ENCODE measurements at places on chromosomes 16 and 17.

DNA sequence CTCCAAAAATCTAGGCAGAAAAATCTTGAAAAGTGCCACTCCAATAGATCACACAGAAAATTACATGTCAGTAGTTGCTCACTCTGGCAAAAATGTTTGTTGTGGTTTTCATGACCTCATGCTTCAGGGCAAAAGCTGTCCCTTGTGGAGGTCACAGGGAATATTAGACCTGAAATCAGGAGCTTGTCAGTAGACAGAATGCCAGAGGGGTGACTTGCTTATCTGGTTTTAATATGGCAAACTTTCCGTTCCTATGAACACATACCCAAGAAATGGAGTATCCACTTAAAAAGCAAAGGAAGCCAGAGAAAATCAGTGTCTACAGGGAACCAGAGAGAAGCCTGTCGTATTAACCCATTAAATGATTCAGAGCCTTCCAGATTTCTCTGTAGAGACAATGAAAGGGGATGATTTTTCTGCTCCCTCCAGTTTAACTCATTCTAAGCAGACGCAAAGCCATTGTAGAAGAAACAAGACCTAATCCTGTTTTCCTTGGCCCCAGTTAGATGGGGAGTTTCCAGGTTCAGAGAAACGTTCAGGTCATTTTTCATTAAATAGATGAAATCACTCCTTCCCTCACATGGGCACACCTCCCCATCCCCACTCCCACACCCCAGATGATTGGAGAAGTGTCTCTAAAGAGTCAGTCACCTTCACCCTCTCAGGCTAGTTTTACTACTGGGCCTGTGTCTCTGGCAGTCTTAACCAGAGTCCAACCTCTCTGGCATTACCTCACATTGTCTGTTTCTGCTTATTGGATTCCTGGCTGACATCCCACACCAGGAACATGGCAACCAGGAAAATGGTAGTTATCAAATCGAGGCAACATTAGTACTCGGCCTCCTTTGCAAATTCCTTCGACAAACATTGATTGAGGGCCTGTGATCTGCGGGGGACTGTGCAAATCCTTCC, 6.0 kb downstream of the SOX9 start:
- no peak for DNase-seq

GRCh38 chr17:7403727-7403976, 245 bp downstream of the TMEM256 start:
- no peak for DNase-seq

DNA sequence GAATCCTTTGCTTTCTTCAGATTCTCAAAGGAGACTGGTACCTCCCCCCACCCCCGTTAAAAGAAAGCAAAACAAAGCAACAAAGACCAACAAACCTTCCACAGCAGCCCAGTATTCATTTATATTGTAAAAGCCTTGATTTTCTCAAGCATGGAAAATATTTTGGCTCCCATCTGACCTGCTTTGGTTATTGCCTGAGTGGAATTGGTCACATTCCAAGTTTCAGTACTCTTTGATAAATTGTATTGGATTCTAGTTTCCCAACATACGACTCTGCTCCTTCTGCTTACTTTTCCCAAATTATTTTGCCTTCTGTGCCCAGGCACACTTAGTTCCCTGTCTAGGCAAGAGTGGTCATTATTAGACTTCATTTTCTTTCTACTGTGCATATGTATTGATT, 1.3 kb downstream of the ABCC11 start:
- DNase-seq: no peak

GRCh38 chr17:17778308-17779014, 58.3 kb downstream of the SREBF1 start:
- no peak for DNase-seq

GRCh38 chr16:56237451-56237930, 46.2 kb downstream of the GNAO1 start:
- no peak for DNase-seq

- no peak for DNase-seq
These were observed 402.4 kb downstream of the ZFHX3 start for GRCh38 chr16:72645538-72645937.

GRCh38 chr16:55386534-55387296, 62.7 kb downstream of the IRX6 start:
- no peak for DNase-seq

DNA sequence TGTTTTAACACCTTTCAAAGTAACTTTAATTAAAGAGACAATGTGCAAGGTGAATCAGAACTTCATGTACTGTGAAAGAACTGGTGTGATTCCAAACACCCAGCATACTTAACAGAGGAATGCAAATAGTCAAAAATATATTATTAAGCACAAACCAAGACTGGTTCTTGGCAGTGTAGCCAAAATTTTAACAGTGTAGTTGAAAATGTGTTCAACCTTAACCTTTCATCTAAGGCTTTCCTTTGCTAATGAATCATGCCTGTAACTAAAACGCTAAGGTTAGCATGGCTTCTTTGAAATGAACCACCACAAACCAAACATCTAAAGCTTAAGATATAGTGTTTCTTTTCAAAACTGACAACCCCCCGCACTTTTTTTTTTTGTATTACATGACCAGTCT, 146.3 kb upstream of the AXIN2 start:
- no peak for DNase-seq

DNA sequence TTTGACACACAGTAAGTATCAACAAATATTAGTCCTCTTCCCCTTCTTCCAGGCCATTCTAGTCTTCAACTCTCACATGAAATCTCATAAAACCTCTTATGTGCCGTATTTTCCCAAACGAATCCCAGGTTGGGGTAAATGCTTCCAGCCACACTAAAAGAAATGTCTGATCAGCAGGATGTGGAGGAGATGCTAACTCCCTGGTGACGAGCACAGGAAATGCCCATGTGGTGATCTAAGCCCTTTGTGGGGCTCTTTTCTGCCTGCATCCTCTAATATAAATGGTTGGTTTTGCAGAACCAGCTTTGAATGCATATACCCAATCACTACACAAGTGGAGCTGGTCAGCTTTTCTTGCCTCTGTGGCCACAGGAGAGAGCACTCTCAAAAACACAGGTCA, 498.2 kb upstream of the ERCC4 start:
- DNase-seq: no peak

DNA sequence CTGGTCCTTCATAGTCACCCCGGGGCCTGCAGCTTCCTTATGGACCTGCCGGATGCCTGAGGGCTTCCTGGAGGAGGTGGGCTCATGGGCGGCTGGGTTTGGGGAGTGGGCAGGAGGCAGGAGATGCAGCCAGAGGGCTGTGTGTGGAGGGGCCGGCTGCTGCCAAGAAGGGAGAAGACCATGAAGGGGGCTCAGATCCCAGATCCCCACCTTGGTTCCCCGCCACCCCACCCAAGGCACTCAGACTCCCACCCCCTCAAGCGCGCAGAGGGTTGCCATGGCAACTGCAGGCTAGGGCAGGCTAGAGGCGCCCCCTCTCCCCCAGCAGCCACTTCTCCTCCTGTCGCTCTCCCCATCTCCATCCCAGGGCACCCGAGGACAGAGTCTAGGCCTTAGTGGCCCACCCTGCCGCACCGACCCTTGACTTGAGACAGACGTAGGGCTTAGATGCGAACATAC, 104.5 kb downstream of the CRLF3 start:
- no peak for DNase-seq

DNA sequence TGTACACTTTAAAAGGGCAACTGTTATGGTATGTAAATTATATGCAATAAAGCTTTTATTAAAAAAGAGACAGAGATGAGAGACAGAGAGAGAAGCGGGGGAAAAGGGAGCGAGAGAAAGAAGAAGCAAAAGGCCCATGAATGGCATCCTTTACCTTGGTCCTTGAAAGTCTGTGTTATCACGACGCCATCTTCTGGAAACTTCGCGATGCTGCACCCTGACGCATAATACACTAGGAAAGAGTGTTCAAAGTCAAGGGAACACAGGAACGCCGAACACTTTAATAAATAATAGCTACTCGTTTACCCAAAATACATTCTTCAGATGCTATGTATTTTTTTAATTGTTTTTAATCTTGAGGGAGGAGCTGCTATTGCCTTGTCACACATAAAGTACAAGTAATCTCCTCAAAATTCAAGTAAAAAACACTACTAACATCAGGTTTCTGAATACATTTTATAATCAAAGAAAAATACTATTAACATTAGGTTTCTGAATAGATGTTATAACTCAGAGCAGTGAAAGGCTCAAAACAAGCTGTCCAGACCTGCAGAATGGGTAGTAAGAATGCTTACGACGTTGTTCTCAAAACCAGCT, 23.0 kb upstream of the SLC38A8 start:
- DNase-seq: peak; percentile 28

GRCh38 chr17:75267411-75268232, 3.4 kb downstream of the MIF4GD start:
- DNase-seq: no peak

GRCh38 chr16:1790611-1791255, 2.8 kb downstream of the IGFALS start:
- no peak for DNase-seq

GRCh38 chr17:4476017-4476416, 22.7 kb upstream of the SPNS2 start:
- no peak for DNase-seq
